ENCODE measurements at places on chromosomes 16 and 17.

DNA sequence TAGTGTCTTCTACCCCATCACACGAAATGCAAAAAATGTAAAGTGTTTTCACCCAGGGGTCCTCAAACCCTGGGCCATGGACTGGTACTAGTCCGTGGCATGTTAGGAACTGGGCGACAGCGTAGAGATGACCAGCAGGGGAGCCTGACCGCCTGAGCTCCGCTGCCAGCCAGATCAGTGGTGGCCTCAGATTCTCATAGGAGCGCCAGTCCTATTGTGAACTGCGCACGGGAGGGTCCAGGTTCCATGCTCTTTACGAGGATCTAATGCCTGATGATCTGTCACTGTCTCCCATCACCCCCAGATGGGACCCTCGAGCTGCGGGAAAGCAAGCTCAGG is 4.5 kb downstream of the SCARF1 start:
- no peak for DNase-seq

GRCh38 chr16:8571061-8571596 is 19.2 kb downstream of the TMEM114 start:
- no peak for DNase-seq

- no peak for DNase-seq
Observed at GRCh38 chr17:41664172-41664457, 24.6 kb upstream of the EIF1 start.

GRCh38 chr17:73575470-73576221 is 68.6 kb downstream of the SDK2 start:
- DNase-seq, result no peak

- DNase-seq, result no peak
Observed at GRCh38 chr17:45790296-45790922, 6.3 kb downstream of the CRHR1 start.

GRCh38 chr16:53100889-53101288 is 46.1 kb downstream of the CHD9 start:
- no peak for DNase-seq
